T follicular helper cell (primary cell): ENCODE measurements at places on chromosomes 12 and 14.

DNA sequence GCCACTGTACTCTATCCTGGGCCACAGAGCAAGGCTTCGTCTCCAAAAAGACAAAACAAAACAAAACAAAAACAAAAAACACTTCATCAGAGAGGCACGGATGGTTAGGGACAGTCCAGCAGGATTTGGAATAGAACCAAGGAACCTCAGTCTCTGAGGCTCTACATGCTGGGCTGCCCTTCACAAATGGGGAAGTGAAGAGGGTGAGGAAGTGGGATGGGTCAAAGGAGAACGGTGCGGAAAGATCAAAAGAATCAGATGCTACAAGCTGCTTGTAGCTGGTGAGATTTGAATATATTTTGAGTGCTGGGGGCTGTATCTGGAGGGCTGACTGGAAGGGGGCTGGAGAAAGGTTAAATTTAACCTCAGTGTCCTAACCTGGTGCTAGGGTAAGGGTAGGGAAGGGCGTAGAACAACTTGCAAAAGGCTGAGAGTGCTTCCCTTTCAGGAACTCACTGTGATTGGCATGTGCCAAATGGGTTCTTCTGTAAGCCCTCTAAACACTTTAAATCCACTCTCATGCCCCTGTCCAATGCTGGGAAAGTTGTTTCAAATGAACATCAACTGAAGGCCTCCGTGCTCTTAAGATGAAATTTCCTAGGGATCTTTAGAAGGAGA, 4.6 kb downstream of the FOXJ2 start:
- no peak for DNase-seq

- DNase-seq = no peak
Observed at GRCh38 chr14:51564986-51565604, 86.6 kb upstream of the FRMD6 start.

- DNase-seq = no peak
Observed at GRCh38 chr12:95173392-95174251, 43.6 kb downstream of the FGD6 start.

DNA sequence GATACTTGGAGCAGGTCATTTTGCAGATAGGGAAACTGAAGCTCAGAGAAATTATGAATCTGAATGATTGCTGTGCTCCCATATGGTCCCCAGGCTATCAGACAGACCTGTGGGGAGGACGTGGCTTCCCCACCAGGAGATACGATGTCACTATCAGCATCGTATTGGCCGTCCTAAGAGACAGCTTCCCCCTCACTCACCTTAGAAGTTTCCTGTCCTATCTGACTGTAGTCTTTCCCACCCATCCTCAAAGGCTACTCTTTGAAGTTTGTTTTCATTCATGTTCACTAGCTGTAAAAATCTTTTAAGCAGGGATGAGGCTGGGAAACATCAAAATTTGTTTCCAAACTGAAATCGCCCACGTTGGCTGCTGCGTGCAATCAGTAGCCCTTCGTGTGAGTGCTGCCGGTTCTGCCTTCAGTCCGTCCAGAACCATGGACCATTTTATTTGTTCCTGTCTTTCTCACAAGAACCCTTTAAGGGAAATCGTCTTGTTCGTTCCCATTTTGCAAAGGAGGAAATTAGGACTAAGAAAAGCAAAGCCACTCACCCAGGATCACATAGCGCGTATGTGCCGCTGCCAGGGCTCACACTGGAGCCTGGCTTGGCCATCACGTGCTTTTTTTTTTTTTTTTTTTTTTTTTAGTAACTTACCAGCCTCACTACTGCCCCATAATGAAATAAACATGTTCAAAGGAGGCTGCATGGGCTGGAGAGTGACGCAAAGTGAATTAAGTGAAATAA, 1.0 kb upstream of the KDM2B start:
- no peak for DNase-seq

DNA sequence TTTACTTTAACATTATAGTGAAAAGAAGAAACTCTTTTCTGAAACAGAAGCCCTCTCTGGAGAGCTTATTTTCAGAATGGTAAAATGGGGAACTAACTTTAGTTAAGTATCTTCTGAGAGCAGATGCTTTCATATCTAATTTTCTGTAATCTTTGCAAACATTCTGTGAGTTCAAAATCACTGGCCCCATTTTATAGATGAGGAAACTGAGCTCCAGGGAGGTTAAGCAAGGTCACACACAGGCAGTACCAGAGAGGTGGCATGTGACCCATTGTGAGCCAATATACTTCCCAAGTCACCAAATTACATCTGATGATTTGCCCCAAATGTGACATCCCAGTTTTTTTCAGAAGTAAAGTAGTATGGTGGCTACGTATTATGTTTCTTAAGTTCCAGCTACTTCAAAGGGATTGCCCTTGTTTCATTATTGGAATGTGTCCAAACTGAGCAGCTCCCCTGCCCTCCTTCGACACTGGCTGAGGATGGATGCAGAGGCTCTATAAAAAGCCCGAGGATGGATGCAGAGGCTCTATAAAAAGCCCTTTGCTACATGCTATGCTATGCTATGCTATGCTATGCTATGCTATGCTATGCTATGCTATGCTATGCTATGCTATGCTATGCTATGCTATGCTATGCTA, 36.2 kb upstream of the NUDT4 start:
- DNase-seq = no peak

DNA sequence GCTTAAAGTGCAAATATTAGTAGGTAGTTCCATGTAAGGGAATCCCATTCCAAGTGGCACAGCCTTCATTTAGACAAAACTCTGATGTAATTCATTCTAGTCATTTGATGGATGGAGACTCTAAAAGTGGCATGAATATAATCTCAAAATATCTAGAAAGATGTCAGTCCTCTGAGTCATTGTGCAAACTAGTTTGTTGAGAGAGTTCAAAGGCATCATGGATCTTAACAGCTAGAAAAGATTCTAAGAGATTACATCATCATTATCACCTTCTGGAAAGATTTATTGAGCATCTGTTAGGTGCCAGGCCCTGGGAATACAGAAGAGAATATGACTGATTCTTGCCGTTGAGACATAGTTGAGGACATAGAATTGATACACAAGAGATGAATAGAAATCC, 30.7 kb downstream of the CRADD start:
- DNase-seq = no peak
